ENCODE measurements at places on chromosomes 7 and 10. TPM values are rescaled to one million over a fixed set of nuclear protein-coding genes. Genes with fewer than 3 reads are reported as not detected.
A peak's percentile ranks its signal among the peaks of the same experiment; 100 is the strongest.

EGFR gene
- not detected for polyA plus RNA-seq

EVX1 gene
- not detected for polyA plus RNA-seq

DNA sequence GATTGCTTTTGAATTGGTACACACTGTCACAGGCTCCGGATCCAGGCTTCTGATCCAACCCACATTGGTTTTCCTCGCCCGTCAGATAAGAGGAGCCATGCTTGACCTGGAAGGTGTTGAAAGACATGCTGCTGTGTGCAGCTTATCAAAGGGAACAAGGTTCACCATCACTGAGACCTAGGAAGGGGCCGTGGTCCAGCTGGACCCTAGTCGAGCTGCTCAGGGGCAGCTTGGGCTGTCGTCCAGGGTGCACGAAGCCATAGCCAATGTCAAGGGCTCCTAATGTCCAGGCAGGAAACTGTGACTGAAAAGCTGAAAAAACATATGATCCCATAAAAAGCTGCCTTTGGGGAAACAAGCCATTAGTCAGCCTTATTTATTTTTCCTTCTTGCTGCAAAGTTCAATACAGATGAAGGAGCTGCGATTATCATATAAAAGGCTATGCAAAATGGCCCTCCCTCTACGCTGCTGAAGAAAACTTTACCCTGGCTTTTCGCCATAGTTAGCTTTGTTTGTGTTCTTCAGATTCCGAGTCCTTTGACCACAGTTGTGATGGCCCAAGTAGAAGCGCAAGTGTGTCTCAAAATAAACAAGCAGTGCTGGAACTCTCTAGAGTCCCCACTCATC is 118.0 kb downstream of the CREB5 start:
- H3K27ac ChIP-seq: no peak overlapping the region
- no peaks in the 10 kb centered on the region for H3K4me1 ChIP-seq
- H3K4me3 ChIP-seq: no peak overlapping the region
- H3K27me3 ChIP-seq: no peaks in the 10 kb centered on the region
- no peaks in the 10 kb centered on the region for H3K36me3 ChIP-seq
- DNase-seq: no peak

GRCh38 chr7:121795736-121796135 is 77.2 kb upstream of the PTPRZ1 start:
- no peak for DNase-seq
- no peaks in the 10 kb centered on the region for H3K4me1 ChIP-seq
- H3K27me3 ChIP-seq: no peaks in the 10 kb centered on the region
- H3K36me3 ChIP-seq: no peaks in the 10 kb centered on the region
- no peak overlapping the region for H3K4me3 ChIP-seq

DNA sequence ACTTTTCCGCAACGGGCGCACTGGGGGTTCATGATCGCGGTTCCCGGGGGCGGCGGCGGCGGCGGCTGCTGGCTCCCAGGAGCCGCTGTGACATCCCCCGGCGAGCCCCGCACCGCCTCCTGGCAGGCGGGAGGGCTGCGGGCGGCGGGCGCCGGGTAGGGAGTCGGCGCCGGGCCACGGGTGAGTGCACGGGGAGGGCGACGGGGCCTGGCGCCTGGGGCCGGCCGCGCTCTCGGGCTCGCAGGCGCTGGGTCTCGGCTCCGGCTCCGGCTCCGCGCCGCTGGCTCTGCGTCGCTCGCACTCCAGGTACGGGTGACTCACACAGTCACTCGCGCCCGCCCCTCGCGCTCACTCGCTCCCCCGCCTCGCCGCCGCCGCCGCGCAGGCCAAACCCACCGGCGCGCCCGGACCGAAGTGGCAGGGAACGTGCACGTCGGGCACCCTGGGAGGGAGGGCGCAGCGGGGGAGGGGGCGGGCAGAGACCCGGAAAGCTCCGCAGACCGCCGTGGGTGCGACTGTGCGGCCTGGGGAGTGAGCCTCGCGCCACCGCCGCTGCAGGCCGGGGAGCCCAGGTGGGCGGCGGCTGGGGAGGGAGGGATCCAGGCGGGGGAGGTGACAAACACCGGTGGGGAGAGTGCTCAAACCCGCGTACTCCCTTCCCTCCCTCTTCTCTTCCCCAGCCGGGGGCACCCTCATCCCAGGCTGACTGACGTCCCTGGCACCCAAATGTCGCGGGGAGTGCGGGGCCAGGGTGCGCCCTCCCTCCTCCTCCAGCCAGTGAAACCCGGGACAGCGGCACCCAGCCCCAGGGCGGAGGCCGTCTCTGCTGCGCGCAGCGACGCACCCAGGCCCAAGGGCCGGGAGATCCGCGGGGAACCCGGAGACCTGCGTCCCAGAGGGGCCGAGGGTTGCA is 276.9 kb upstream of the NEBL start:
- peaks cover 81% of the 10 kb centered on the region for H3K27me3 ChIP-seq
- no peak overlapping the region for H3K27ac ChIP-seq
- peak overlapping the region; percentile 50 for H3K4me3 ChIP-seq
- DNase-seq: no peak

- no peak for DNase-seq
- no peaks in the 10 kb centered on the region for H3K4me1 ChIP-seq
- H3K27ac ChIP-seq: no peak overlapping the region
- H3K36me3 ChIP-seq: no peaks in the 10 kb centered on the region
- H3K27me3 ChIP-seq: no peaks in the 10 kb centered on the region
Measured at GRCh38 chr7:107353701-107354100, 116.2 kb upstream of the GPR22 start.
